ENCODE measurements at places on chromosomes 11 and 22.
A peak's percentile ranks its signal among the peaks of the same experiment; 100 is the strongest.

GRCh38 chr22:37259540-37260029 lies 15.5 kb upstream of the RAC2 start:
- no peak for DNase-seq

DNA sequence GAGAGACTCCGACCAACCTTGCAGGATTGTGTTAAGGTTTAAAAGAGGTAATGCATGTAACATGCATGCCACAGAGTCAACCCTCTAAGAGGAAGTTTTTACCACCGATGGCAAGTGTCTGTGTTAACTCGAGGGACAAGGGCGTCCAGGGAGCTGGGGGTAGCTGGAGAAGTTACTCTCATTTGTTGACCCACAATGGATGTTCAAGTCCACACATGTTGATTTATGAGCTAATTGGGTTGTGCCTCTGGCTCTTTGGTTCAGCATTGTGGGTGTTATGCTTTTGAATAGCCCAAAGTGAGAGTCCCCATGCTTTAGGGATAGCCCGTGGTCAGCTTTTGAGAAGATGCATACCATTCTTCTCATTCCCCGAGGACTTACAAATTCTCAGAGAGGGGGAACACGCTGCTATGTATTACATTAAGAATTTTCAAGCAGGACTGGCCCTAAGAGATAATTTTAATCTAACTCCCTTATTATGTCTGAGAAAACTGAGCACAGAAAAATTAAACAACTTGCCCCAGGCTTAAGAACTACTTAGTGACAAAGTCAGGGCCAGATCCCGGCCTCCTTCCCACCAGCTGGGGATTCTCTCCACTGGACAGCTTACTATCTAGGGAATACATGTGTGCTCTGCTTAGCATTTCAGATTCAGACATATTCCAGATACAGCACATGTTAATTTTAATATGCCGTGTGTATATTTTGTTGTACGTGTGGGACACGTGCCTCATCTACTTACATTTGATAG lies 5.2 kb upstream of the PLET1 start:
- DNase-seq: no peak

- no peak for DNase-seq
These were observed 27.9 kb downstream of the PAX6 start for GRCh38 chr11:31783252-31783651.

- DNase-seq: no peak
These were observed 59.7 kb upstream of the LUZP2 start for GRCh38 chr11:24437123-24437522.

DNA sequence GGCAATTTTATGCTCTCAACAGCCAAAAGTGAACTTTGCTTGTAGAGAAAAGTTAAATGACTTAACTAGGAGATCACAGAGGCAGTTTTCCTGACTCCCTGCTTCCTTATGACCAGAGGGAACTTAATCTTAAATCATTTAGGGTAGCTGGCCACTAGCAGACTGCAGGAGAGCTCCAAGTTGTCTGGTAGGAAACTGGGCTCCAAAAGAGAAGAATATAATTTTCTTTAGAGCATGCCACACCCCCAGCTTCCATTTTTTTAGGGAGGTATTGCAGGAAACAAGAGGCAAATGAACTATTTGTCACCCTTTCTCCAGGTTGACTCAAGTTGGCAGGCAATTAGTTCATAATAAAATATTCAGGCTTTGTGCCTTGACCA lies 2.6 kb downstream of the METTL15 start:
- no peak for DNase-seq

- no peak for DNase-seq
These were observed 144.9 kb downstream of the PGR start for GRCh38 chr11:100984668-100985067.

DNA sequence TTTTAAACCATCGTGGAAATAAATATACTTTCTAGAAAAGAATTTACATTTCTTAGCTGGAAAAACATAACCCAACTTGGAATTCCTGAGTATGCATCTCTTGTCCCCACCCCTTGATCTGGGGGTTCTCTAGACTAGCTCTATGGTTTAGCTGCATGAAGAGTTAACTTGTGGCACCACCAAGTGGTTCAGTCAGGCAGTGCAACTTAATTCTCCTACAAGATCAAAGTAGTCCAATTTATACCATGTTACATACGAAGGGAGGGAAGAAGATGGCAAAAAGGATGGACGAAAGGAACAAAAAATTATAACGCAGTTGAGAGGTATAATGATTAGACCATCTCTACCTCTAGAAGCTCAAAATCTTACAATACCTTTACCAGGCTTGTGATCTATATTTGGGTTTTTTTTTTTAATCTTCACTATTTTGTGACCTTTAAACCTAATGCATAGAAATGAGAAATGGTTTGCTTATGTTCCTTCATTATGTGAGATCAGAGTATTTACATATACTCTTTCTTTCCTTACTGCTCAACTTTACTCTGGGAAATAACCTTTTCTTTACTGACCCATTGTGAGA lies 28.5 kb upstream of the ALKBH3 start:
- peak; percentile 37 for DNase-seq

DNA sequence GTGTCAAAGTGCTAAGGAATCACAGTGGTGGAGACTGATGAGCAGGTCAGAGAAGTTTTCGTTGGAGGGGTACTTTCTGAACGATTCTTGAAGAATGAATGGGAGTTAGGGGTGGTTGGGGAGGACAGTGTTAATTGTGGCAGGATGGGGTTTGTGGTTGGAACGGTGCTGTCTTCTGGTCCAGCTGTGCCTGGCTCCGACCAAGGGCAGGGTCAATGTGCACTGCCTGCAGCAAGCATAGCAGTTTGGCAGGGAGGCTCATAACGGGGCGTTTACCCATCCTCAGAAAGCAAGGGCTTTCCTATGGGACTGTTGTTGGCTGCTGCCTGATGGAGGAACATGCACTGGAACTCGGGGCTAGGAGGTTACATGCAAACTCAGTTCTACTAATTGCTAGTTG lies 265.8 kb downstream of the KIRREL3 start:
- DNase-seq: no peak

GRCh38 chr22:37244922-37245722 lies 1.1 kb upstream of the RAC2 start:
- peak; percentile 49 for DNase-seq

DNA sequence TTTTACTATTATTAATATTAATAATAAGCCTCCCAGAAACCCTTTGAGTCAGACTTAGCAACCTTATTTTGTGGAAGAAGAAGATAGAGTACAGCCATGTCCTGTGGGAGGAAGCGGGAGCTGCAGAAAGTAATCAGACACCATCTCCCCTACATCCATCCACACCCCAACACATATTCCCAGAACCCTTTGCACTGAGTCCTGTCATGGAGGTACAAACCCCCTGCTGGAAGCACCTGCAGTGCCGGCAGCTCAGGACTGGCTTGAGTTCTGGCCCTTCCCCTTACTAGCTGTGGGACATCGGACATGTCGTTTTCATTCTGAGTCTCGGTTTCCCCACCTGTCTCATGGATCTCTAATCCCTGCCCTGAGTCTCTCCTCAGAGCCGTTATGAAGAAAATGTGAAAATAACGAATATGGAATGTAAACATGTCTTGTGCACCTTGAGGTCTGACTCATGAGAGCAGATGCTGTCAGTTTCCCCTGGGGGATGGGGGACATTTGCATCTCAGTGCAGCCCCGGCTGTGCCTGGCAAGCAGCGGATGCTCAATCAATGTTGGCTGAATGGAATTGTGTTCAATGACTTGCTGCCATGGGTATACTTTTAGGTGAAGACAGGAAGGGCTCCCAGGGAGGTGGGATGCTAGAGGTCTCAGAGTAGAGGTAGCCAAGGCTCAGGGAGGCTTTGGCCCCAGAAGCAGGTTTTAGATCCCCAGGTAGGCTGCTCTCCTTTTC lies 45.4 kb downstream of the TP53I11 start:
- no peak for DNase-seq

DNA sequence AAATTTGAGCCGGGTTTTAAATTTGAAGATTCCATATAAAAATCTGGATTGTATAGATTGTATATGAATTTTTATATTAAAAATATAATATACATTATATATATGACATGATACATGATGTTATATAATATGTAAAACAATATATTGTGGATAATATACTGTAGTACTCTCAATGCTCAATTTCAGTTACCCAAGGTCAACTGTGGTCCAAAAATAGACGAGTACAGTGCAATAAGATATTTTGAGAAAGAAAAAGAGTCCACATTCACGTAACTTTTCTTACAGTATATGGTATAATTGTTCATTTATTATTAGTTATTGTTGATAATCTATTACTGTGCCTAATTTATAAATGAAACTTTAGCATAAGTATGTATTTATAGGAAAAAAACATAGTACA lies 94.2 kb upstream of the YWHAH start:
- no peak for DNase-seq

DNA sequence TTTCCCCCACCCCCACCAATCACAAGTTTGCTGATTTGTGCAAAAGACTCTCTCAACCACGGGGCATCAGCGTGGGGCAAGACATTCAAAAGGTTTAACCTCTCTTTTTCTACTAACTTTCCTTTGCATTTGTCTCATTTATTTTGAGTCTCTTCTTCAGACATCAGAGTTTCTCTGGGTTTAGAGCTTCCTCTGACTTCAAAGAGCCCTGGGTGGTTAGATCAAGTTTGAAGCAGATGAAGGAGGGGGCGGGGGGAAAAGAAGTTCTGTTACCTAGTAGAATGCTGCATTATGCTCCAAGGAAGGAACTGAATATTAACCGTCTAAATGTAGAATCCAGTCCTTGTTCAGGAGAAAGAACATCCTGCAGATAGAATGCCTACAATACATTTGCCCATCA lies 24.5 kb downstream of the GAS2 start:
- no peak for DNase-seq

DNA sequence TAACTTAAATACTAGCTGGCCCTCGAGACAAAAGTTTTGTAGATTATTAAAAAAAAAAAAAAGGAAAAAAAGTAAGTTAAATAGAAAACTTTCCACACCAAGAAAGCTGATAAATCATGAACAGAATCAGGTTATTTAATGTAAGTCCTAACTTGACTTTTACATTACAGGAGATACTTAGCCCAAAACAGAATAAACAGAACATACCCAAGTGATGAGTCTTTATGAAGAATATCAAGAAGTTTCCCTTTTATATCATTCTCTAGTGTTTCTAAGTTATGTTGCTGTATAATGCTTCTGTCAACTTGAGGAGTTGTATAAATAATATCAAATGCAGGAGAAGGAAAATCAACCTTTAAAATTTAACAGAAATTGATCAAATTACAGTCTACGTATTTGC lies 44.5 kb upstream of the RPS13 start:
- no peak for DNase-seq

- DNase-seq: no peak
These were observed 55.0 kb downstream of the DDI1 start for GRCh38 chr11:104091281-104092096.

DNA sequence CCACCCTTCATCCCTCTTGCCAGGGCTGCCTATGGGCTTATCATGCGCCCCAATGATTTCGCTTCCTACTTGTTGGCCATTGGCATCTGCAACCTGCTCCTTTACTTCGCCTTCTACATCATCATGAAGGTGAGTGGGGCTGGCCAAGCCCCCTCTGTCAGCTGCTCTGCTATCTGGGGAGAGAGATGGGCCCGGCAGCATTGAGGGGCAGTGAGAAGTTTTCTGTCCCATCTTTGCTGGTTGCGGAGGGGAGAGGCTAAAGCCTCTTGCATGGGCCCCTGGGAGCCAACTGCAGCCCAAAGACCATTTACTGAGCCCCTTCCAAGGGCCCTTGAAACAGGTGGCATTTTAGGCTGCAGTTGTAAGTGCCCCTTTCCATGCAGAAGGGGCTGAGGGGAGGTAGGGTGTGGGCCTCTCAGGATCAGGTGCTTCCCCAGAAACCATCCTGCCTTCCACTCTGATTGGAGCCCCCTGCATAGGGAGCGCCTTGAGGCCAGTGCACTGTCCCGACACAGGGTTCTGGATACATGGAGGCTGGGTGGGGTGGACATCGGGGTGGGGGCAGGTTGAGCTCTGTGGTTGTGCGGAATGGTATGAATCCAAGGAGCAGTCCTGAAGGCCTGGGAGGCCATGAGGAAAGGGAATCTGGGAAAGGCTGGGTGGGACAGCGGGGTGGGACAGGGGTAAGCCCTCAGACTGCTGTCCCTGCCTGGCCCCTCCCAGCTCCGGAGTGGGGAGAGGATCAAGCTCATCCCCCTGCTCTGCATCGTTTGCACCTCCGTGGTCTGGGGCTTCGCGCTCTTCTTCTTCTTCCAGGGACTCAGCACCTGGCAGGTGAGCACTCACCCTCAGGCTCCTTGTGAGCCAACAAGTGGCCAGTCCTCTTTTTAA lies 5.8 kb upstream of the TAGLN start:
- DNase-seq: no peak

DNA sequence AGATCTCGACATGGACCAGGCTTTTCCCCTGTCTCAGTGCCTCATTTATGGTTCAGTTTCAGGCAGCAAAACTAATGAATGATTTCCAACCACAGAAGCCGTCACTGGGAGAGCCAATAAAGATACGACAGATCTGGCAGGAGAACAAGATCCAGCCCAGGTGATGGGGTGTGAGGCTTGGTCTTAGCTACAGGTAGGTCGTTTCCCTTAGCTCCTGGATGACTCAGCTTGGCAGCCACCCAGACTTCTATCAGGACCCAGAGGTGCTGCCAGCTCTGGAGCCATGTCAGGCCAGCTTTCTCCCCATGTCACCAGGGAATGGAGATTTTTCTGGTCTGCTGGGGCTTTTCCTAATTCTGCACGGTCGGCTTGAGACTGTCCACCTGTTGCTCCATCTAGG lies 36.3 kb upstream of the APOBEC3A start:
- no peak for DNase-seq

- DNase-seq: no peak
These were observed 65.5 kb downstream of the EMSY start for GRCh38 chr11:76510060-76511047.

DNA sequence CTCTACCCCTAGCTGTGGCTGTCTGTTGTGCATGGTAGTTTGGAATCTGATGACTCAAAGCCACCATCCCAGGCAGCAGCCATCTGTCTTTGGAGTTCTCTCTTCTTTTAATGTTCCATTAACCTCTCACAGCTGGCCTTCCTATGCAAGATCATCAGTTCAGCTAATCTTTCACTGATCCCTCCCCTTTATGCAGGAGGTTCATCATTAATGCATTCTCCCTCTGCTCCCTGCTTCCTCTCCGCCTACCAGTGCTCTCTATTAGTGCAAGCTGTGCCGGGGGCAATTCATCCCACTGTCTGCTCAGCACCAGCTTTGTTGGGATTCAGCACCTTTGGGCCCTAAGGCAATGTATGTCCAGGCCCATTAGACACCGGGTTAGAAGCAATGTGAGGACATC lies 413.0 kb upstream of the LRRC4C start:
- DNase-seq: no peak

- DNase-seq: no peak
These were observed 106.3 kb downstream of the KCNQ1OT1 start for GRCh38 chr11:2593393-2593950.

GRCh38 chr11:18384157-18384641 lies 10.2 kb upstream of the LDHA start:
- no peak for DNase-seq

GRCh38 chr11:129383502-129383901 lies 7.9 kb downstream of the BARX2 start:
- no peak for DNase-seq
